ENCODE measurements at places on chromosomes 1 and 21.

- no peak for DNase-seq
Measured at GRCh38 chr1:39061951-39062350, 35.8 kb downstream of the NDUFS5 start.

DNA sequence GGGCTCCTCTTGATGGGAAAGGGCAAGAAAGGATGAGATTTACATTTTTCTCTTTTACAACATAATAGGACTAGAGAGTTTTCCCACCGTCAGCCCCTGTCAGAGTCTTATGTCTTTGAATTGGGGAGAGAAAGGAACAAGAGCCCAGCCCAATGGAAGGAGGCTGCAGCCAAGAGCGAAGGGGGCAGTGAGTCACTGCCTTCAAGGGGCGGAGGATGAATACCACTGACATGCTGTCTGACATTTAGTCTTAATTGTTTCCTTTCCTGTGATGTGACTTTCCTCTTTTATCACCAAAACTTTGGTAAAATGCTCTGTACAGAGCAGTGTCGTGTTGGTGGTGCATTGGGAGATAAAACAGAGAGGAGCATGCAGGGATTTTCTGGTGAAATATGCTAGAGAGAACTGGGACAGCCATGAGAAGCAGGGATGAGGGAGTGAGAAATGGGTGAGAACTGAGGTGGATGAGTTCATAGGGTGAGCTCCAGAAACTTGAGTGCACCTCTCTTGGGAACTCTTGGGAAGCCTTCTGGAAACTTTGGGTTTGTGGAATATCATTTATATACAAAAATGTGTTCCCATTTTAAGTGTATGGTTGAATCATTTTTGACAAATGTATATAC lies 179.9 kb upstream of the FGGY start:
- no peak for DNase-seq

DNA sequence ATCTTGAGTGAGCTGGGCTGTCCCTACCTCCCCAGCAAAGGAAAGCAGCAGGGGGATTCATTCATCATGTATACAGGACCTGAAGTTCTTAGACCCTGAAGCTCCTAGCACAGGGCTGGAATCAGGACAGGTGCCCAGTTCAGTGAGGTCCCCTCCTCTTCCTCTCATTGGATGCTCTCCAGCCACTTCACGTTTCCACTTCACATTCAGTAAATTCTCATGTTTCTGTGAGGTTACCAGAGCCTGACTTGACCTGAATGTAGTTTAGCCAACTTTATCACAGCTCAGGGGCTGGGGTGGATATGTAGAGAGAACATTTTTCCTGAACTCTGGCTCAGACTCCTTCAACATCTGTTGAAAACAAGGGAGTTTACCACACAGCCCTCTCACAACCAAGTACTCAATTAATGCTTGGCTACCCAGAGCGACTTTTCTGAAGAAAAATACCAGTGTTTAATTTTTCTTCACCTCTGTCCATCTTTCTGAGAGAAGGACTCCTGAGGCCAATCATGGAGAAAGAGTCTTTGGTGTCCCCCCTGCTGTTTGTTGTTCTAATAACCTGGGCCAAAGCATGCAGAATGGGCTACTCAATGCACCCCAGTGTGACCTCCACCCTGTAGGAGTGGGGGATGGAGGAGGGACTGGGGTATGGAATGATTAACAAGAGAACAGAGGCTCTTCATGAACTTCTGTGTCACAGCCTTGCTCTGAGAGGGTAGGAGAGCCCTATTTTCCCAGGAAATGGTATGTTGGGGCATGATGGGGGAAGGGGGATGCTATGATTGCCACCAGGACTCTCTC lies 108.3 kb upstream of the FGGY start:
- DNase-seq = no peak

GRCh38 chr1:55224729-55225128 lies 9.6 kb upstream of the USP24 start:
- DNase-seq = no peak

GRCh38 chr1:38000529-38001455 lies 4.5 kb downstream of the FHL3 start:
- DNase-seq = no peak

Measured in CD4-positive, alpha-beta T cell treated with Interleukin-6 at 100 ng/mL for 8 hours (primary cell).